ENCODE measurements at places on chromosomes 13 and 19.

DNA sequence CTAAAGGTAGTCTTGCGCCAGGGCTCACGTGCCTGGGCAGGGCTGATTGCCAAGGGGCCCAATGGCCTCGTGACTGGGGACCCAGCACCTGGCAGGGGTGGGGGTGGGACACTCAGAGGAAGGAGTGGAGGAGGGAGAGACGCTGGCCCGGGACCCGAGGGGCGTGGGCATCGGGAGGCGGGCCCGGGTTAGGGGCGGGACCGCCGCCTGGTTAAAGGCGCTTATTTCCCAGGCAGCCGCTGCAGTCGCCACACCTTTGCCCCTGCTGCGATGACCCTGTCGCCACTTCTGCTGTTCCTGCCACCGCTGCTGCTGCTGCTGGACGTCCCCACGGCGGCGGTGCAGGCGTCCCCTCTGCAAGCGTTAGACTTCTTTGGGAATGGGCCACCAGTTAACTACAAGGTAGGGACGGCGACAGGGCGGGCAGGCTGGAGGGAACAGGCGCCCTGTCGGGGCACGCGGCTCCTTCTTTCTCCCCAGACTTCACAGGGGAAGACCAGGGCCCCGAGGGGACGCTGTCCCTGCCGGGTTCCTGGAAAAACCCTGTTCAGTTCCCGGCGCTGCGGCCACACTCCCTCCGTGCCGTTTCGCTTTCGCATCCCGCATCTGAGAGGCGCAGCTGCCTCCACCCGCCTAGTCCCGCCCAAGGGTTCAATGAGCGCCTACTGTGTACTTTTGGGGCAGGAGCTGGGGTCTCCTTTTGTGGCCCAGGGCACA is at the start of gene IFI30:
Gene IFI30 (plus strand): TSS at position 242 of the 717 bp plus-strand sequence. CDS start 29 bp downstream, at position 271.
- DNase-seq = no peak

GRCh38 chr13:68076046-68076445 is 845.9 kb upstream of the PCDH9 start:
- no peak for DNase-seq

DNA sequence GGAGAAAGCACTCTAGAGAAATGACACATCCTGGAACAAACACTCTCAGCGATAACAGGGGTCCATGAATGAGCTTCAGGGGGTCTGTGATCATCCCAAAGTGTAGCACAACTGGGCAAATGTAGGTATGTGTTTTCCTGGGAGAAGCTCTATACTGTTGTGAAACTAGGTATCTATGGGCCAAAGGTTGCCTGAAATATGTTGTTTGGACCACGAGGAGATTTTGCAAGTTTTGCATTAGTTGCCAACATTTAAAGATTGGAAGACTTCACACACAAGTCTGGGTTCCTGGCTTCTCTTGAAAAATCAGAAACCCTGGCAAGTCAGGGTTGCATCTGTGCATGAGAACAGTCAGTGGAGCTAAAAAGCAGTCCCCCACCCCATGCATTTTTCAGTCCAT is 26.7 kb upstream of the POU2F2 start:
- no peak for DNase-seq

GRCh38 chr19:2341244-2341751 is 12.8 kb downstream of the SPPL2B start:
- no peak for DNase-seq

DNA sequence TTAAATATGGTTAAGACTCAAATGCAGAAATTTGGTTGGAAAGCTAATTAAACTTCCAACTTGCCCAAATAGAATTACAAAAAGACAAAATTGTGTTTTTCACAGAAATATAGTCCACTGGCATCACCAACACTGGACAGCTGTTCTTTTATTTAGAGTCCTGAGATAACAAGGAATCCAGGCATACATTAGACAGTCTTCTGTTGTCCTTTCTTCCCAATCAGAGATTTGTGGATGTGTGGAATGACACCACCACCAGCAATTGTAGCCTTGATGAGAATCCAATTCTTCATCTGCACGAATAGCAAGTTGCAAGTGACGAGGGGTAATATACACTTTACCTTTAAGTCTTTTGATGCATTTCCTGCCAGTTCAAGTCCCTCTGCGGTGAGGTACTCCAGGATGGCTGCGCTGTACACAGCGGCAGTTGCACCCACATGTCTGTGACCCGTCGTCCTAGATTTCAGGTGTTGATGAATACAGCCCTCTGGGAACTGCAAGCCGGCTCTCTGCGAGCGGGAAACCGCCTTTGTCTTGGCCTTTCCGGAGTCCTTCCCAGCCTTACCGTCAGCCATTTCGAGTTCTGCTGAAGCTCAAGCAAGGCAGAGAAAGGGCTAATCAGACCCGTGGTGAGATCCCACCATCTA is 14.7 kb downstream of the UBAC2 start:
- no peak for DNase-seq

GRCh38 chr19:32251634-32252332 is 93.6 kb upstream of the ZNF507 start:
- no peak for DNase-seq

DNA sequence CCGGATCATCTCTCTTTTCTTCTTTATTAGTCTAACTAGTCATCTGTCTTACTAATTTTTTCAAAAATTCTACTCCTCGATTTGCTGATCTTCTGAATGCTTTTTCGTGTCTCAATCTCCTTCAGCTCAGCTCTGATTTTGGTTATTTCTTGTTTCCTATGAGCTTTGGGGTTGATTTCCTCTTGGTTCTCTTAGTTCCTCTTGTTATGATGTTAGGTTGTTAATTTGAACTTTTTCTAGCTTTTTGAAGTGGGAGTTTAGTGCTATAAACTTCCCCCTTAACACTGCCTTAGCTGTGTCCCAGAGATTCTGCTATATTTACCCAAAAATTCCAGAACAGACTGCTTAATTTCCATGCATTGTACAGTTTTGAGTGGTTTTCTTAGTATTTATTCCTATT is 3.4 kb downstream of the FCAR start:
- DNase-seq = no peak

- DNase-seq = no peak
Measured at GRCh38 chr19:32880622-32881021, 11.1 kb upstream of the SLC7A9 start.

GRCh38 chr19:3360421-3361383 is 5.7 kb upstream of the NFIC start:
- no peak for DNase-seq

GRCh38 chr13:31050486-31051400 is 111.0 kb downstream of the HSPH1 start:
- DNase-seq = no peak

GRCh38 chr13:30053939-30054338 is 203.5 kb upstream of the UBL3 start:
- no peak for DNase-seq

DNA sequence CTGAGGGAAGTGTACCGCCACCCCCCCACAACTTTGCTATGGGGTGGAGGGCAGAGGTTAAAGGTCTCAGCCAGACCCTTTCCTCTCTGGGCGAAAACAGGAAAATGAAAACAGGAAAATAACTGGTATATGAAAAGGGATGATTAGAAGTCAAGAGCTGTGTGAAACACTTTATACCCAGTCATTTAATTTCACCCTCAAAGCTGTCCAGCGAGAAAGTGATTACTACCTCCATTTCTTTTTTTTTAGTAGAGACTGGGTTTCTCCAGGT is 575 bp upstream of the PHLDB3 start:
- no peak for DNase-seq

- DNase-seq = no peak
Measured at GRCh38 chr13:80454245-80454644, 113.3 kb upstream of the SPRY2 start.

DNA sequence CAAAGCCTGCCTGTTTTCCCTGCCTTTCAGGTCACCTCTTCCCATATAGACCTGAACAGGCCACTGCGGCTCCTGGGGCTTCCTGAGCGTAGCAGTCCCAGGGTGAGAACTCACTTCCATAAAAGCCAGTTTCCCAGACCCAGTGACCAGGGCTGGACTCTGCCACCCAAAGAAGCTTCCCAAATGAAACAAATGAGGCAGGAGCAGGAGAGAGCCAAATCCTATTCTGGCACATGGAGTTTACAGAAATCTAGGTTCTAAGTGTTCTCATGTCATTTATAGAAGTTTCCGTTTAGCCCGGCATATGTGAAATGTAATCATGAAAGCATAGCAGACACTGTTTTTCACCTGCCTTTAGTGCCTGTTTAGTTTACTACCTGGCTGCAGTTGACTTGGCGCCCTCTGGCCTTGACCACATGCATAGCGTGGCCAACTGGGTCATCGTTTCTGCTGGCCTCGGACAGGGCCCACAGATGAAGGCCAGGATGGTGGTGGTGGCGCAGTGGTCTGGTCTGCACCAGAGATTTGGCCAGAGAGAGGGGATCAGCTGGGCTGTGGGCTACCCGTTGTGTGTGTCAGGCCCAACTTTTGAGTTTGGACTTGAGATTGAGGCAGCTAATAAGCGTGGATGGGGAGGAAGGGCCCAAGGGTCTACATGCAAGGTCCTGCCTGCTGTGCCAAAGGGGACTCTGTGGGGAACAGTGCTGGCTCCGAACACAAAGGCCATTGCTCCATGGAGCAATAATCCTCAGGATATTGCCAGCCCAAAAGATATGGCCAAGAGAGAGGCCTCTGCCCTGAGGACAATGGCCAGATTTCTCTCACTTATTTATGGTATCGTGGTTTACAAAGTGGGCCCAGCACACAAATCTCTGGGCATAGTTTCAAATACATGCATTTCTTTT is 43.3 kb downstream of the NFIX start:
- no peak for DNase-seq

GRCh38 chr19:13154241-13154778 is 4.1 kb downstream of the IER2 start:
- no peak for DNase-seq

DNA sequence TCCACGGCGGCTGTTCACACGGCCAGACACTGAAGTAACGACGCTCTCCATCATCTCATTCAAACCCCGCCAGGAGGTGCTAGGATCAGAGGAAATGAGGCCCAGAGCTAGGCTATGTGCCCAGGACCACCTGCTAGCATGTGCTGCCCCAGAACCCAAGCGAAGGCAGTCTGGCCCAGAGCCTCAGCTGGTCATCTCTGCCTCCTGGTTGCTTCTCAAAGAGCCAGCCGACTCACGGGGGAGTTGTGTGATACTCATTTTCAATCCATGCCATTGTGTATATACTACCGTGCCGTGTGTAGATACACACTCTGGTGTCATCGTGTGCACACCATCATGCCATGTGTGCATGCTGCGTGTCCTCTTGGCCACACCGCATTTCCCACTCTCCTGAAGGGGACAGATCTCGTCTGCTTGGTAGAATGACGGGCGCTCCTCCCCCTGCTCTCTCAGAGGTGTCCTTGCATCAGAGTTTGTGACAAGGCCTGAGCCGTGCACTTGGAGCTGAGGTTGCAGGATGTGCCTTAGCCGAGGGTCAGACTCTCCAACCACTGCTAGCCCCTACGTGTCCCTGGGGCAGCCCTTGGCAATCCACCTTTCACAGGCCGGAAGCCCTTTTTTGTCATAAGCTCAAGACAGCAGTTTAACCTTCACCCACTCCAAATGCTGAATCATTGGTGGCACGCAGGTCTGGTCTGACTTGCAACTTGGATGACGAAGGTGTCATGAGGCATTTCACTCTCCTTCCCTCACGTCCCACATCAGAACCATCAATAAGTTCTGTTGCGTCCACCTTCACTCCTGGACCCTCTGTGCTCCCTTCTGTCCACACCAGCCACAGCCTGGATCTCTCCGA is 130.4 kb downstream of the CRYL1 start:
- DNase-seq = no peak

- DNase-seq = no peak
Measured at GRCh38 chr13:105908586-105908985, 626.9 kb downstream of the EFNB2 start.

DNA sequence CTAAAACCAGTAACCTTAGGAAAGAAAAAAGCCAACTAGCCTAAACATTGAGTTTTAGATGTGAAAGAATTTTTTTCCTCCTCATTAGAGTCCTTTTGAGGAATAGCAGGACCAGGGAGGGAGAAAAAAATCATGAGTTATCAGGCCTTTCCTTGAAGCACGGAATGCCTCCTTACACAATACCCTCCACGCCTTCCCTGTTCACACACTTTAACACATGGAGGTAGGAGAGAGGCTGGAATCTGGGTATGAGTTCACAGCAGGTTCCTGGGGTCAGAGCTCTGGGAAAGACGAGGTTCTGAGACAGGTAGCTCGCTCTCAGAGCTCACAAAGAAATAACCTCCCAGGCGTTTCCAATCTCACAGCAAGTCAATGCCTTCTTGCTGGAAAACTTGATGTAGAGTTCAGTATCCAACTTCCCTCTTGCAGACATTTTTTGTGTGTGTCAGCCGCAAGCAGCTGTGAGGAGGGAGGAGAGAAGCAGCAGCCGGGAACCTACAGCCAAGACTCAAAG is 716 bp downstream of the ZNF573 start:
- peak; percentile 13 for DNase-seq

- no peak for DNase-seq
Measured at GRCh38 chr13:31756346-31756745, 17.0 kb downstream of the RXFP2 start.

DNA sequence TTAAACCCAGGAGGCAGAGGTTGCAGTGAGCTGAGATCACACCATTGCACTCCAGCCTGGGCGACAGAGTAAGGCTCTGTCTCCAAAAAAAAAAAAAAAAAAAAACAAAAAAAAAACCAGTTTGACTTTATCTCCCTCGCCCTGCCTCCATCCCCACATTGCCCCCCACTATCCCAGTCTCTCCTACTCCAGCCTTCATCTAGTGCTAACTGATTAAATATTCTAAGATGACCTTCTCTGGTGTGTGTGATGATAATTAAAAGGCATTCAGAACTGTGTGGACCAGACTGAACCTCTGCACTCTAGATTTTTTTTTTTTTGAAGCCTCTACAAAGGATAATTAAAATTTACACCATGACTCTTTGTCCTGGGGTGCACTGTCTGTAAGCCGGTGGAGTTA is 6.0 kb upstream of the DLL3 start:
- no peak for DNase-seq
